ENCODE measurements at places on chromosomes 11 and 22.

GRCh38 chr11:121351083-121351630, 58.6 kb downstream of the SC5D start:
- DNase-seq = no peak

DNA sequence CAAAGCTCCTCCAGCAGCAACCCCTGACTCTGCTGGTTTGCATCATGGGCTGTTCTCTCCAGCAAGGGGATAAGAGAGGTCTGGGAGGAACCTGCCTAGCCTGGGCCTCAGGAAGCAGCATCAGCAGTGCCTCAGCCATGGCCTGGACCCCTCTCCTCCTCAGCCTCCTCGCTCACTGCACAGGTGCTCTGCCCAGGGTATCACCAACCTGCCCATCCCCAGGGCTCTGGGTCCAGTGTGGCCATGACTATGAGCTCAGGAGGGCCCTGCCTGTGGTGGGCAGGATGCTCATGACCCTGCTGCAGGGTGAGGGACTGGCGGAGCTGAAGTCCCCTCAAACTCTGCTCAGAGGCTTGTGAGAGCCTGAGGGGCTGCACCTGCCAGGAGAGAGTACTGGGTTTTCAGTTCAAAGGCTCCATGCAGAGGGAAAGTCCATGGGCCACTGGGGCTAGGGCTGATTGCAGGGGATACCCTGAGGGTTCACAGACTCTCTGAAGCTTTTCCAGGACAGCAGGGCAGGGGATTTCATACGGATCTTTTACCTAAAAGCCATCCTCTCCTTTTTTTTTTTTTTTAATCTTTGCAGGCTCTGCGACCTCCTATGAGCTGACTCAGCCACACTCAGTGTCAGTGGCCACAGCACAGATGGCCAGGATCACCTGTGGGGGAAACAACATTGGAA, 115.8 kb upstream of the IGLL5 start:
- no peak for DNase-seq

DNA sequence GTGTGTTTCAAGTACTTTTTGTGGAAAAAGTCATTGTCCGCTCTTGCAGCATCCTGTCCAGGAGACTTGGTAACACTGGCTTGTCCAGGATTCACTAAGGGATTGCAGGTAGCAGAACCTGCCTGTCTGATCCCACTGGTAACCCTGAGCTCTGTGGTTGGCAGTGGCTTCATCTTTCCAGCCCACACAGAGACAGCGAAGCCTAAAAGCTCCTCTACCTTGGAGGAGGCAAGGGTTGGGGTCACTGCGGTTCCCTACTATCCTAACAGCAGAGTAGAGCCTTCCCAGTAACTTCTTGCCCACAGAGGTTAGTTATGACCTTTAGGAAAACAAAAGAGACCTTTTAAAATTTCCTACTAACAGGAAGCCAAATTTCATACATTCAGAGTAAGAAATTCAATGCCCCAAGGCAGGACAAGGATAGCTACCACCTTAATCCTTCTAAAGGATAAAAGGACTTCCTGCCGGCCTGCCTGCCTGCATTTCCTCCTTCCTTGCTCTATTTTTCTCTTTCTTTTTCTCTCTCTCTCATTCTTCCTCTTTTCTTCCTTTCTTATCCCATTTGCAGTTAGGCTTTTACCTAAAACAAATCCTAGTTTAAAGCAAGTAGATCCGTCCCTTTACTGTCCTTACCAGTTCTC, 8.4 kb upstream of the RCN1 start:
- DNase-seq = no peak

DNA sequence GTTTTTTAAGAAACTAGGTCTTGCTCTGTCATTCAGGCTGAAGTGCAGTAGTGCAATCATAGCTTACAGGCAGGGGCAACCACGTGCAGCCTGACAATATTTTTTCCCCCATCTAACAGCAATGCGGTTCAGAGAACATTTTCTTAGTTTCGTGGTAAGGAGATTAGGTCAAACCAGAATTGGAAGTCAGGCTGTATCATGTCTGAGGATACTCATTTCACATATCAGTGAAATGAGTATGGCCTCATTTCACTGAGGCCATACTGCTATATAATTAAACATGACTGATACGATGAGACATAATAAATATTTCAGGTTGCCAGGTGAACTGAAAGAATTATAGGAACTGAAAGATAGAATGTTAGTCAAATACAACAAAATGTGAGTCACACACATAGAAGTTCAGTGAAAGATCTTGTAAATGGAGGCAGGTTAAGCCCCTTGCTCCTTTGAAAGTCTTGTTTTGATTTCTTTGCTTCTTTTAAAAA, 32.5 kb upstream of the IZUMO1R start:
- DNase-seq = peak; percentile 13

DNA sequence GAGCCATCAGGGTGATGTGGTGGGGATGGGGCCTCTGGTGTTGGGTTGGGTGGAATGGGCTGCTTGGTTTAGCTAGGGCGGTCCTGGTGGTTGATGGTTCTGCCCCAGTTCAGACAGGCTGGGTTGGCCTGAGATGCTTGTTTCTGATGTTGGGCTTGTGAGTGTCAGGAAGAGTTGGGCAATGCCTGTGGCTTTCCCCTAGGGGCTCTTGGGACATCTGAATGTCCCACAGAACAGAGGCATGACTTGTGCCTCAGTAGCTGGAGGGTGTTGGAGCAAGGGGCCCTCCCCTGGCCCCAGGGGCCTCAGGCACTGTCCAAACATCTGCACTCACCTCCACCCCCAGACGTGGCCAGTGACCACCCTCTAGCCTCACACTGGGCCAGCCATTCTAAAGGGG, 14.0 kb upstream of the CTSD start:
- DNase-seq = no peak

DNA sequence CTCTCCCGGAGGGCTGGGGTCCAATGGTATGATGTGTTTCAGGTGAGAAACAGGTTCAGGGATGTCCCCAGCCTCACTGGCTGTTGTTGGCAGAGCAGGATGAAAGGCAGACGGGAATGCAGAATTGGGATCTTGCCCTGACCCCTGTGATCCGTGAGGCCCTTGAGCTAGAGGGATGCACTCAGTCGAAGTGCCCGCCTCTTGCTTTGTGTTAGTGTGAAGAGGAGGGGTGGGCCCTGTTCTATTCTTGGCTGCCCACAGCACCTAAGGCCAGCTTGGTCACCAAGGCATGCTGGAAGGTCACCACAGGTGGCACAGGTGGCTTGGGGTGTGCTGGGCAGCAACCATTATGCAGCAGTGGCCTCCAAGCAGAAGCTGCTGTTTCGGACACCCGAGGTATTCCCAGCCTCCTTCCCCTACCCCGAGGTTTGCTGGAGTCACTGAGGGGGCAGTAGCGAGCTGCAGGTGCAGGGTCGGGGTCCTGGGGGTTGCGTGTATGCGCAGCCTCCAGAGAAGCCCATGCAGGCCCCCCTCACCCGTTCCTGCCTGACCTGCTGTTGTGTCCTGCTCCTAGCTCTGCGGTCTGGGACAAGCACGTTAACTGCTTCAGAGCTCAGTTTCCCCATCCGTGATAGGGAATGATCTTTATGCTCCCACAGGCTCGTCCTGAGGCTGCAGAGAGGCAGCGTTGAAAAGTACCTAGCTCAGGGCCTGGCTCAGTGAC, 13.0 kb downstream of the LRP5 start:
- no peak for DNase-seq

DNA sequence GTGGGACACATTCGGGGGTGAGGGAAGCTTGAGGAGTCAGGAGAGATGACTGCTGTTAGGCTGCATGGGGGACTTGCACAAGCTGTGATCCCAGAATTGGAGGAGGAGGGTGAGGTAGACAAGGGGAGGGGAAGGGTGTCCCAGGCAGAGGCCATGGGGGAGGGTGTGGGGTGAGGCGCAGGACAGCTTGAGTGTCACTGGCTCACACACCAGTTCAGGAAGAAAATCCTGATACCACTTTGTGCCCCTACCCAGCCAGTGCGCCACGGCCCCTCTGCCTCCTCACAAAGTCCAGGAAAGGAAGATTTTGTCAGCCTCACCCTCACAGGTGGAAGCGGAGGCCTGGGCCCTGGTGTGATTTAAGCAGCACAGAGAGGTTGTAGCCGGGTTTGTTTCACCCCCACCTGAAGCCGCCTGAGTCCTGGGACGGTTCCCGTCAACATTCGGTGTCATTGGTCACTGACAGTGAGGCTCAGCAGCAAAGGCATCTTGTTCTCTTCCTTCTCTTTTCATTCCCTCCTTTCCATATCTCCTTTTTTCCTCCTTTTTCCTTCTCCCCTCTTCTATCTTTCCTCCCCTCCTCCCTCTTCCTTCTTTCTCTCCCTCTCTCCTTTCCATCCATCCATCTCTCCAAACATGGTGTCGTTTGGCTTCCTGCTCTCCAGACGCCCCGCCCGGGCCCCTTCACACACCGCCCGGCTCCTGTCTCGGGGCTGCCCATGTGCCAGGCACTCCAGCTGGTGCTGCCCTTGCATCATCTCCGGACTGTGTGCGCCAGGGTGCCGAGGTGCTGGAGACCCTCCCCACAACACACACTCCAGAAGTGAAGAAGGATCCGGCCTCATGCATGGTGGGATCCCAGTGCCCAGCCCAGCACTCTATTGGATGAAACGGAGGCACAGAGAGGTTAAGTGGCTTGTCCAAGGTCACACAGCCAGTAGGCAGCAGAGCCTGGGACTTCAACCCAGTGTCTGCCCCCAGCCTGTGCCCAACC, 89.3 kb downstream of the MPPED1 start:
- no peak for DNase-seq

DNA sequence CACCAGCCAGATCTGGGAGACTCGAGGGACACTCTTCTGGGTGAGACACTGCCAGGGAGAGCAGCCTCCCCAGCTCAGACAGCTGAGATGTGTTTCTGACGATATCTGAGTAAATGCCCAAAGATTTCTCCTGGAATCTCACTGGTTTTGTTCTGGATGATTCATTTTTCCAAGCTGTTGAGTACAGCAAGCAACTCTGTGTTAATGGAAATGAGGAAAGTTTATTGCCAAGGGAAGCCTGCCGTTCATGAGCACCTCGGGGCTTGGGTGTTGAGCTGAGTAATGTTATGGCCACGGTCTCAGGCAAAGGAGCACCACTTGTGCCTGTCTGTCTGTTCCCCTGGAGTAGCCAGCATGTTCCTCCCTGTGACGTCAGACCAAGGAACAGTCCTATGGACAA, 1132.4 kb downstream of the BRD1 start:
- no peak for DNase-seq

GRCh38 chr11:125092669-125093068, 18.8 kb downstream of the TMEM218 start:
- DNase-seq = no peak

Measured in activated CD4-positive, alpha-beta memory T cell treated with anti-CD3 and anti-CD28 coated beads for 36 hours (primary cell).